Muscle of arm (tissue), 14 donors: ENCODE measurements at places on chromosomes 7 and 10. TPM values are rescaled to one million over a fixed set of nuclear protein-coding genes. Genes with fewer than 3 reads are reported as not detected.

- DNase-seq: no peak
These were observed 6.8 kb upstream of the MSMB start for GRCh38 chr10:46052791-46053375.

DNA sequence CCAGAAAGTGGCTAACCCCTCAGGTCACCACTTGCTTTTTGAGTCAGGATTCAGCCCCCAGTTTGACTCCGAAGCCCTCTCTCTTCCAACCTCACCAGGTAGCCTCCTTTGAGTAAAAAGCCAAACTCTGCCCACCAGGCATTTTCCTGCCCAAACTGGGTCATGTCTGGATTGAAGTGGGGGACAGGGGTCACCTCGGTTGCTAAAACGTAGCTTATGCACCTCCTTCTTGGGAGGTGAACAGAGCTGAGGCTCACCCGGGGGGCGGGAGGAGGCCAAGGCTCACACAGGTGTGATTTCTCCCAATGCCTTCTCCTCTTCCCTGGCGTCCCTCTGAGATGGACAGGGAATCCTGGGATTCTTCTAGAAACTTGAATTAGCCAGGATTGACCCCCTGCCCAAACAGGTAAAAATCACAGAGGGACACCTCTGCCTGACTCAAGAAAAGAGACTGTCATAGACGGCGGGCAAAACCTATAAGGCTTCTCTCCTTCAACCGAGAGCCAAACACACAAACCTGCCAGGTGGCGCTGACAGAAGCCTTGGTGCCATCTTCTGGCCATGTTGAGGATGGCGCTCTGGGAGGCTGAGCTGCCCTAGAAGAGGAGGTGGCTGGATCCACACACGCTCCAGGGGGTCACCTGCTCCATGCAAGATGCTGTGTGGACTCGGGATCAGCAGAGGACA is 51.6 kb downstream of the PRLHR start:
- no peak for DNase-seq

DNA sequence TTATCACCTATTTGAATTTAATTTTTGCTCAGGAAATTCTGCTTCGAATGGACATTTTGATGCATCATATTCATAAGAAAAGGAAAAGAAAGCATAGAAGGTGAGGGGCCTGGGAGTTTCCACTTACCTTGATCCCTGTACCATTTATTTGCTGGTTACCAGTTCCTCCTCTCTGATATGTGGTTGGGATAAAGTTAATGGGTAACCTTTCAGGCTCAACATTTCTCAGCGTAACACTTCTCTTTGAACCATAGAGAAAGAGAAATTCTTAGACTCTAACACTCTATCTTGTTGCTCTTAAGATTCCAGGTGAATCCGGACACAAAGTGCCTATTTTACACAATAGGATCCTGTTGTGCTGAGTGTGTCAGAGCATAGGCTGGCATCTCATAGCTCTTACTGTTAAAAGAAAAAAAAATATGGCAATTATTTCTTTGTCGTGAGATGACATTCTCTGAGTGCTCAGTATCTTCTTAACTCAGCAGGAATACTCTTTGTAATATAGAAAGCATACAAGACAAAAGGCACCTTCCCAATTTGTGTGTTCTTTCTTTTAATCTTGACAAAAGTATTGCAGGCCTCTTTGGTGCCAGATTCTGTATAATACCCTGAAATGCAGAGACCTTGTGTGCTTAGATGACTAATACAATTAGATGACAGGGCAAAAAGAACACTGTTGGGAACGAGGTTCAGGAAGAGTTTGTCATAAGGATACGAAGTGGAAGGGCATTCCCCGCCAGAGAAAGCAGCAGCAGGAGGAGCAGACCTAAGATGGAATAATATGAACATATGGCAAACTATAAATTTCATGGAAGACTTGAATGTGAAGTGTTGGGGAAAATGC is 689.6 kb downstream of the NRG3 start:
- no peak for DNase-seq

GRCh38 chr7:17134786-17135185 is 163.7 kb upstream of the AHR start:
- no peak for DNase-seq

DNA sequence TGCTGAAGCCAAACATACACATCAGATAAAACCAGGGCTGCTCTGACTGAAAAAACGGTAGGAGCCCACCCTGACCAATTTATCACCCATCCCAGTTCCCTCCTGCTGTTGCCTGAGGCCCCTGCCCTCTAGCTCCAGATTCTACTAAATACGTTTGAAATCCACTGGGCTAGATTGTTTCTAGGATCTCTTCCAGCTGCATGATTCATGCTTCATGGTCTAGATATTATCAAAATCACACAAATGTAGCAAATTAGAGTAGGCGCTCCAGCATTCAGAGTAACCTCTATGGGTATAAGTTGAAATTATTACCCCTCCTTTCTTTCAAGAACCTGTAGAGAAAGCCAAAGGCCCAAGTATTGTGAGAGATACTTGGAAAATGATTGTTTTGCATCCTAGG is 151.2 kb upstream of the FAM13C start:
- peak; percentile 45 for DNase-seq

DNA sequence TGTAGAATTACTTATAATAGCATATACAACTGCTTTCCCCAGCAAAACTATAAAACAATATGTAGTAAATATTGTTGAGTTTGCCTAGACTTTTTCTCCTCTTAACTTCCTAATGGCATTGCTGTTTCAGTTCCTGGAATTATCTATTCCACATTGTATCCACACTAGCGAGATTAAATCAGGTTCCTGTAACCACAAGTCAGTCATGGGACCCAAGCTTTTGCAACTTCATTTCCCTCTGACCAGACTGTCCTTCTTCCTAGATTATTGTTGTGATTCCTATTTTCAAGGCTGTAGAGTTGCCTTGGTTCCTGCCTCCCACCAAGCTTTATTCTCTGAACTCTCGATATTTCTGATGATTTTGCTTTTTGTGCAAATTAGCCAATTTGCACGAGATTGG is 173.3 kb upstream of the ZNF804B start:
- no peak for DNase-seq

DNA sequence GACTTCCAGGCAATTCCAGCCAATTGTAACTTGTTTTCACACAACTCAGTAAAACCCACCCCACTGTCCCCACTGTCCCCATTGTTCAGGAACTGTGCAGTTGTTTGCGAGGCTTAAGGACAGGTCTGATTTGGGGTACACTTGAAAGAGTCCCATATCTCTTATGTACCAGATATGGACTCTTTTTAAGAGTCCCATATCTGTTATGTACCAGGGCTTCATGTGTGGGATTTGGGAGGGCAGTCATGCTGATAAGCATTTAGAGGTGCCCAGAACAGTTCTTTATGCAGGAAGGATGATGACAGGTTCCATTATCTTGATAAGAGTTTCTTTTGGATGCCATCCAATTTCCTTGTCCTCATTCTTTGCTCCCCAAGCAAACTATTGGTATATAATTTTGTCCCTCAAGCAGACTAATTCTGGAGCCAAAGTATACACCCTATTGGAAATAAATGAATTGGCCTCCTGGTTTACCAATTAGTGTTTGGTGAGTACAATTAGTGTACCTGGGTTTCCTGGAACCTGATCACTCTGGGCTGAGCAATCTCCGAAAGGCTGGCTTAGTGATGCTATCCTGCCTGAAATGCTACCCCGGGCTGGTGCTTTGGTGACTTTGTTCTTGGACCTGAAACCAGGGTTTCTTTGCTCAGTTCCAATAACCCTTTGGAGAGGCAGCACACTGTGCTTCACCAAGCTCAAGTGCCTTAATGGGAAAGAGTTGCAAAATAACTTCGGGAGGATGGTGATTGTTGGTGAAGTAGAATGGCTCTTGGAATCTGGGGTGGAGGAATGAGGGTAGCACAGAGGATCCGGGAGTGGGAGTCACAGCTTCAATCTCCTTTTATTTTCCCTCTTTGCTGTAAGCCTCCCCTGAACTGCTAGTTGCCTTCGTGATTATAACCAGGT is 6.2 kb upstream of the DMBT1 start:
- DNase-seq: no peak

- DNase-seq: no peak
These were observed 28.3 kb downstream of the C10orf71 start for GRCh38 chr10:49327036-49327813.

- no peak for DNase-seq
These were observed 78.7 kb downstream of the FEZF1 start for GRCh38 chr7:122225874-122226273.

DNA sequence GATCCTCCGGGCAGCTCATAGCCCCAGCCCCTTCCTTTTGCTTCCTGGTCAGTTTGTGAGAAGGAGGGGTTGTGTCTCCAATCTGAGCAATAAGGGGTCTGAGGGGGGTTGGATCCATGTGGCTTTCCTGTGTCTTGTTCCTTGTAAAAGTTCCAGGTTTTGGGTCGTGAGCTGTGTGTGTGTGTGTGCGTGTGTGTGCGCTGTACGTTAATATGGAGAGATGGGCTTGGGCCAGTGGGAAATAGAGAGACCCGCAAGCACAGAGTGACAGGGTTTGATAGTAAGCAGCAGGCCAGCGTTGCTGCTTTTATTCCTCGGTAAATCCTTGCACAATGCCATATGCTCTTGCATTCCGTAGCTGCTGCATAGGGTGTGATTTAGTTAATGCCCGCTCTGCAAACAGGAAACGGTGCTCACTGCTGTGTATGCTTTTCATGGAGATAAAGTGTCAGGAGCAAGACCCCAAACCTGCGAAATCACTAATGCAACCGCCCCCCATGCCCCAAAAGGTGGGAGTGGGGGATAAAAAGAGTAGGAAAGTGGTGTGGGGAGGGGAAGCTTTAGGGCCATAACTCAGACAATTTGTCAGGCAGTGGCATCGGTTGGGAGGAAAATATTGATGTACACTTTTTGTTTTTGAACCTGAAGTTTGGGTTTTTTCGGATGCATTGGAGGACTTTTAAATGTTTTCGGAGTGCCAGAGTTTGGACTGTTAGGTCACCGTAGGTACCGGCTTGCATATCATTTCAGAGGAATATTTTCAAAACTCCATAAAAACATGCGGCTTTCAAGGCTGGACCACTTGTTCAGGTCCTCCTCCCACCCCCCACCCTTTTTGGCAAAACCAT is 108.7 kb downstream of the TCF7L2 start:
- no peak for DNase-seq

DNA sequence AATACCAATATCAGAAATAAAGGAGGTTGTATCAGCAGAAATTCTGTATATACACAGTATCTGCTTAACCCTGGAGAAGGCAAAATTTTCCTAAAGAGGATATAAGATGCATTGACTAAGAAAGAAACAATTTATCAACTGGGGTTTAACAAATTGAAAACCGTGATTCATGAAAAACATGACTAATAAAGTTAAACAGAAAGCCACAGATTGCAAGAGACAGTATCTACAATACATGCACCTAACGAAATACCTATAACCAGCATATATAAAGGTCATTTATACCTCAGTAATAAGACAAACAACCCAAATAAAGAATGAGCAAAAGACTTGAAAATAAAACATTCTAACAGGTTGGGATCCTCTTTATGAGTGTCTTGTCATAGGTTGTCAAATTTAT is 101.8 kb downstream of the IQUB start:
- DNase-seq: no peak

Gene FZD8
- polyA plus RNA-seq: 21.9 TPM

Gene OR2A12
- not detected for polyA plus RNA-seq

Gene PTPRZ1
- polyA plus RNA-seq: 16.9 TPM

Gene MMD2
- polyA plus RNA-seq: 0.15 TPM

Gene C10orf53
- polyA plus RNA-seq: 0.08 TPM
